ENCODE measurements at places on chromosomes 11 and 22.

GRCh38 chr11:33713151-33713855, 12.7 kb upstream of the C11orf91 start:
- ATAC-seq: no peak

- ATAC-seq: no peak
These were observed 282.7 kb upstream of the CCDC179 start for GRCh38 chr11:23143022-23143421.

DNA sequence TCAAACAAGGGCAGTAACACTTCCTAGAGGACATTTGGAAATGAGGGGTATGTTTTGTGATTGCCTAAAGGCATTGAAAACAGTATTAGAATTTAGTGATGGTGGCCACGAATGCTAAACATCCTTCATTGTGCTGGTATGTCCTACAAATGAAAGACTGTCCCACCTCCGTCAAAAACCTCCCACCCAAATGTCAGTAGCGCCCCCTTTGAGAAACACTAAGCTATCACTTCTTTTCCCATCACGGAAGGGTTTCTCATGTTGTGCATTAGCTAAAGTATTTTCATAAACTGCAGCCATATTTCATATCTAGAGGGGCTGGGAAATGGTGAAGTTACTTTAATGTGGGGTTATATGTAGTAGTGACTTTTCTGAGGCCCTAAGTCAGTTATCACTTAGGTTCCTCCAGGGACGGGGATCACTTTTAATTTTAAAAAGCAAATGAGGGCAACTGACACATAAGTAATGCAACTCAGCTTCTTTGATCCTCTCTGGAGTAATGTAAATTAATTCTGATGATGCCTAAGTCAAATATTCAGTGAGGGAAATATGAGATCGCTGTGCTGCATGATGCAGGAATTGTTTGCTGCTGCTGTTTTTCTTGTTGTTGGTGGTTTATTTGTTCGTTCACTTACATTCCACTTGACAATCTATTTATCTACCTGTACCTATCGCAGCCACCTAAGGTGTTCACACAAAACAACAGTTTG, 1403.4 kb upstream of the TENM4 start:
- ATAC-seq: no peak

- ATAC-seq: no peak
These were observed 234.2 kb downstream of the AASDHPPT start for GRCh38 chr11:106311531-106312230.

DNA sequence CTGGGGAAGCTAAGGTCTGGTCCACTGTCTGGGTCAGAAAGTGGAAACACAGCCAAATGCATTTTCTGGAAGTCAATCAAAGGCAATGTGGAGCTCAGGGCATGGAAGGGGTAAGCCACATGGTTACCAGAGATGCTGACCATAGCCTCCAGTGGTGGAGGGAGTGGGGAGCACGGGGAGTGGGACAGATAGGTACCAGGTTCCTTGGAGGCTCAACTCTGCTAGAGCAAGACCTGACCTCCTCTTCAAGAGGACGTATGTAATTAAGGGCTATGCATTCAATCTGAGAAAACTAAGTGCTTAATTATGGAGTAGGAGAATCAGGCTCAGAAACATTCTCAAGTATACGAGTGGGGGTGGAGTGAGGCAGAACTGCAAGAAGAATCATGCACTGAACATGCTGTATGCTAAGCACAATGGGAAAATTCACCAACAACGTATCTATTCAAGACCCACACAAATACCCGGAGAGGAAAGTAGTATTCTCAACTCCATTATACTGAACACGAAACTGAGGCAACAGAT, 65.2 kb upstream of the PHOX2A start:
- ATAC-seq: no peak

DNA sequence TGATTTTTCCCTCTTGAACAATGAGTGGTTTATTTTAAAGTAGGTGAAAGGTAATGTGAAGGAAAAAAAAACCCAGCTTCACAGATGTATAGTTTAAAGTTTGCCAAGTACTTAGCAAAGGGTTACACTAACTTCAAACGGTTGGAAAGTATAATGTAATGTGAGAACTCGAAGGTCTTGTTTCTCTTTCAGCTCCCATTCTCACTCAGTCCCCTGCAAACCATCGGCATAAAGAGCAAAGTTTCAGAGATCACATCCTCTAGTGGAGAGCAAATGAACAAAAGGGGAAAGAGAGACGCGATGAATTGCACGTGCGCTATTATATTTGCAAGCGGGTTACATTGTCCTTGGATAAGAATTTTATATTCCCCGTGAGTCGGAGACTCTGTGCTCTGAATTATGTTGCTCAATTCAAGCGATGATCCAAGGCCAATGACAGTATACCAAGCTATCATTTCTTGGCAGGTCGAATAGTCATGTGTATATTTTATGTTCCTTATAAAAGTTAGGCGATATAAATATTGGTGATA, 37.6 kb upstream of the BIRC3 start:
- peak; percentile 55 for ATAC-seq

- ATAC-seq: peak; percentile 19
These were observed 73.4 kb downstream of the MYEOV start for GRCh38 chr11:69367211-69367964.
